Foreskin keratinocyte (primary cell): ENCODE measurements at places on chromosomes 6 and 20. TPM values are rescaled to one million over a fixed set of nuclear protein-coding genes. Genes with fewer than 3 reads are reported as not detected.

Gene JAG1
- 29.9 and 36.7 TPM in 2 replicates for polyA plus RNA-seq

Gene NKAIN4
- polyA plus RNA-seq, result 0.27 and 0.29 TPM in 2 replicates

Gene PRPH2
- 0.02 TPM in 1 of 2 replicates, not detected in the other for polyA plus RNA-seq

Gene TSBP1
- not detected in 2 replicates for polyA plus RNA-seq

Gene SALL4
- polyA plus RNA-seq, result 0.10 and 0.29 TPM in 2 replicates

Gene CST5
- polyA plus RNA-seq, result not detected in 2 replicates

Gene ISM1
- polyA plus RNA-seq, result 0.68 and 1.8 TPM in 2 replicates

Gene GDAP1L1
- not detected in 2 replicates for polyA plus RNA-seq

Gene GGTLC1
- polyA plus RNA-seq, result not detected in 2 replicates

Gene SLC17A1
- polyA plus RNA-seq, result not detected in 2 replicates

Gene APOM
- polyA plus RNA-seq, result 2.7 and 3.0 TPM in 2 replicates

Gene SLC22A7
- not detected in 2 replicates for polyA plus RNA-seq

Gene FAM83D
- polyA plus RNA-seq, result 24.9 and 36.6 TPM in 2 replicates

Gene ADIG
- not detected in 2 replicates for polyA plus RNA-seq

Gene UBE2J1
- polyA plus RNA-seq, result 14.0 and 14.9 TPM in 2 replicates

DNA sequence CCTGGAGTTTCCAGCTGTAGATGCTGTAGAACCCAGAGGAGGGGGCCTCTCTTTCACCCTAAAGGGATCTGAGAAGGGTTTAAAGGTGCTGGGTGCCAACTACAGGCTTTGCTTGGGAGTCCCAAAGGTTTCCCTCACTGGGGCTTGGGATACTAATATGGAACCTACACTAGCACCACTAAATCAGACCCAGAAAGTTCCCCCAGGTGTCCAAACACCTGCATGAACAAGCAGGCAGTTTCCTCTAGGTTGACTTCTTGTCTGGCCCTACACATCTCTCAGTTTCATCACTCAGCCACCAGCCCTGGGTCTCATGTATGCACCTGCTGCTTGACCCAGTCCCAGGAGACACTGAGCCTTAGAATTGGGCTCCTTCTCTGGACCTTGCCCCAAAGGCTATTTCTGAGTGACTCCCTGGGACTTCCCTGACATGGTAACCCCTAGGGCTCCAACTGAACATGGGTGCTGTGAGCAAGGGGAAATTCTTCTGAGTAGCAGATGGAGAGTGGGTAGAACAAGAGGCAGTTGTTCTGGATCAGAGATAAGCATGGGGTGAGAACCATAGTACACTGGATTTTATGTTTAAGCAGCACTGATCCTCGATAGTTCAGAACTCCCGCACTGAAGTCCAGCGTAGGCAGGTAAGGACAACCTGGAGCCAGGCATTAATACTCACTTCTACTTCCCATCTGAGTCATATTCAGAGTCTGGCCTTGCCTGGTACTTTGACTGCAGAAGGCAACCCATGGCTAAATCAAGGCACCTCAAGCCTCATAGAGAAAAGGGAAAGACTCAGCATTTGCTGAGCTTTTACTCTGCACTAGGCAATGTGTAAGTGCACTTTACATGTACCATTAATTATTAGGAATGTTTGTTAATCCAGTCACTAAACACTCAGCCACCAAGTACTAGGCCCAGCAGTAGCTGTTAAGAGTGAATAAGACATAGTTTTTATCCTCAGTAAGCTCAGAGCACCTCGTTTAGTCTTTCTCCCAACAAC, 16.8 kb downstream of the BCL2L1 start:
- no peak for DNase-seq

- DNase-seq, result no peak
These were observed 476 bp upstream of the CLIC5 start for GRCh38 chr6:46016063-46016608.

DNA sequence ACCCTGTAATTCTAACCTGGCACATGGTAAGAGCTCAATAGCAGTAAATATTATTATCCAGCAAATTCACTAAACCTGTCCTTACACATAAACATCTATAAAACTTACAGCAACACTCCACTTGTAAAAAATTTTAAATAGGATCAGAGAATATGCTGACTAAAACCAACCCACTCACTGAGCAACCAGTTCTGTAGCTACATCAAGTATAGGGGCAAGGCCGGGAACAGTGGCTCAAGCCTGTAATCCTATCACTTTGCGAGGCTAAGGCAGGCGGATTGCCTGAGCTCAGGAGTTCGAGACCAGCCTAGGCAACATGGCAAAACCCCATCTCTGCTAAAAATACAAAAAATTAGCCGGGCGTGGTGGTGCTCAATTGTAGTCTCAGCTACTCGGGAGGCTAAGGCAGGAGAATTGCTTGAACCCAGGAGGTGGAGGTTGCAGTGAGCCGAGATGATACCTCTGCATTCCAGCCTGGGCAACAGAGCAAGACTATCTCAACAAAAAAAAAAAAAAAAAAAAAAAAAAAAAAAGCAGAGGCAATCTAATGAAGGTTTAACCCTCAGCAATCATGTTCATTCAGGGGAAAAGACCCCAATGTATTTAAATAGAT, 6.8 kb downstream of the STAU1 start:
- DNase-seq, result no peak

GRCh38 chr6:119308991-119309657, 40.4 kb downstream of the MAN1A1 start:
- no peak for DNase-seq

DNA sequence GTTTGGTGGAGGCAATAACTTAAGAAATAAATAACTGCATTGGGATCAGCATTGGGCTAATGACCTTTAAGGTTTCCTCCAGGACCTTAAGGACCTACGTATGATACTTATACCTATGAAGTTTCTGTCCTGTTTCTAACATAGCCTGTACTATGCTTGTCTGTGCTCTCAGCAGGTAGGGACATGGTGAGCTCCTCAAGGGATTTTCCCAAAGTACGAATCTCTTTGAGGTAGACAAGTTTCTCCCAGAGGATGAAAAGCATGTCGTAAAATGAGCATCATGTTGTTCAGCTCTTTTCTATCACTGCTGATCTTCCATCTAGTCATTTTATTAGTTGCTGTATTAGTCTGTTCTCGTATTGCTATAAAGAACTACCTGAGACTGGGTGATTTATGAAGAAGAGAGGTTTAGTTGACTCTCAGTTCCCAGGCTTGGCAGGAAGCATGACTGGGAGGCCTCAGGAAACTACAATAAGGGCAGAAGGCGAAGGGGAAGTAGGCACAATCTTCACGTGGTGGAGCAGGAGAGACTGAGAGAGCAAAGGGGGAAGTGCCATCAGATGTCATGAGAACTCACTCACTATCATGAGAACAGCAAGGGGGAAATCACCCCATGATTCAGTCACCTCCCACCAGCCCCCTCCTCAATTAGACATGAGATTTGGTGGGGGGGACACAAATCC, 77.8 kb upstream of the TGM3 start:
- no peak for DNase-seq

GRCh38 chr6:28220257-28221133, 4.6 kb upstream of the ZSCAN9 start:
- no peak for DNase-seq

GRCh38 chr6:138162111-138162954, 594 bp downstream of the ARFGEF3 start:
- no peak for DNase-seq

DNA sequence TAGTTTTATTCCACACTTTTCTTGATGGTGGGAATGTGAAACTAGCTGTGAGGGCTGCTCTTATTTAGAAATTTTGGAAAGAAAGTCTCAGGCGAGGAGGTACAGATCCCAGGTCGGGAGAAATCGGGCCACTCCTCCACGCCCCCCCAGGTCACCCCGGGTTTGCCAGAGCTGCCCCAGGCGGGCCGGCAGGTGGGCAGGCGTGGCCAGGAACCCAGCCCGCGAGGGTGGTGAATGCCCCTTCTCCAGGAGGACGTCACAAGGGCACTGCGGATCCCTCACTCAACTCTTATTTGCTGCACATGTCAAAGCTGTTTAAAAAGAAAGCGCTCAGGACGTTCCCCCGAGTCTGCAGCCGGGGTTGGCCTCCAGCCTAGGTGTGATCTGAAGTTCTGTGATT, 60.5 kb upstream of the SLCO4A1 start:
- no peak for DNase-seq

GRCh38 chr6:83974409-83975050, 59.0 kb upstream of the MRAP2 start:
- no peak for DNase-seq

DNA sequence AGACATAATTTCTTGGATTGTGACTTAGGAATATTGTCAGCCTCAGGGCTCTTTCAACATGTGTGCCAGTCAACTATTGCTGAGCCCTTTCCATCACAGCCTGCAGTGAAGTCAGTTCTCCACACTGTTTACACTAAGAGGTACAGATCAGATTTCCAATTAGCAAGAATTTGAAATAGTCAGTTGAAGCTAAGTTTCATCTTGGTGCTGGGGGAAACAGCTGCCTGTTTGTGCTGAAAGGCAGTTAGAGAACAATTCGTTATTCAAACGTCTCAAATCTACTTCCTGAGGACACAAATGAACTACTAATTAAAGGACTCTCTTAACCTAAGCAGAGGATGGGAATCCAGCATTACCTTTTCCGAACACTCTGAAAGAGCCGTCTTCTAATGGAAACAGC, 25.9 kb downstream of the ADGRF1 start:
- DNase-seq, result no peak

DNA sequence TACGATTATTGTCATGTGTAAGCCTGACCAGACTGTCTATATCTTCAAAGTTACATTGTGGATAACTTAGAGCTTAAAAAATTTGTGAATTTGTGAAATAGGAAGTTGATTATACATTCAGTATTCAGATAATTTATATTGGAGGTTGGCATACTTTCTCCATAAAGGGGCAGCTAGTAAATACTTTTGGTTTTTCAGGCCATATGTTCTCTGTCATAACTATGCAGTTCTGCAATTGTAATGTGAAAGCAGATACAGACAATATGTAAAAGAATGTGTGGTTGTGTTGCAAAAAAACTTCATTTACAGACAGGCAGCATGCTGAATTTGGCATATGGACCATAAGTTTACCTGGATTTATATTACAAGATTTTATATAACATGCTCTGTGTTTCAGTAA, 29.3 kb downstream of the HSF2 start:
- DNase-seq, result no peak

DNA sequence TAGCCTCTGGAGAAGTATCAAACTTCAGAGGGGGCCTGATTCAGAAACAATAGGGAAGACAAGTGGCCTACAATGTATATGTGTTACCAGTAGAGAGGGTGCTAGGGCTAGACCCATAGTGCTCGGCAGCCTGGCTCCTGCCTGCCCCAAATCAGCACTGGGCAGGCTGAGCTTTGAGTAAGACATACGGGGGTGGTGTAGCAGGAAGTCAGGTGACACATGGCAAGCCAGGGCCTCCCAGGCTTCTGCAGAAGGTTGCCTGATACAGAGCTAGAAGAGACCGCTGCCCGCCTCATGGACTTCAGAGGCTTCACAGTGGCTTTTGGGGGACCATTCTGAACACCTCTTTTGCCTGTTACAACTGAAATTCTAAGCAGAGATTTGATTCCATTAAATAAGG, 43.4 kb downstream of the RALY start:
- no peak for DNase-seq

GRCh38 chr6:125354649-125355048, 52.9 kb upstream of the HDDC2 start:
- no peak for DNase-seq

DNA sequence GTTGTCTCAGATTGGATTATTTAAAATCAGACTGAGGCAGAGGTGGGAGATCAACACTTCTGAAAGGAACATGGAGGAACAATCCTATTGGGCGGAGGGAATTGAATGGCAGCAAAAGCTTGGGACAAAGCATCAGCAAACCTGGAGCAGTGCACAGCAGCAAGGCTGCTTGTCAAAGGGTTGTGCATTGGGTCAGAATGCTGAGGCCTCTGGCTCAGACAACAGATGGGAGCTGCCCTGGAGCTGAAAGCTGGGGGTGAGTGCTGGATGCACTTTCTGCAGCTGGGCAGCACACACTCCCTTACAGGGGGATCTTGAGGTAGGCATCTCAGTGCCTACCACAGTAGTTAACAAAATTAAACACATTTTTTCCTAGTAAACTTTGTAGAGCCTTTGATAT, 634.4 kb upstream of the MMS22L start:
- no peak for DNase-seq

GRCh38 chr6:31009731-31010130, 543 bp upstream of the MUC22 start:
- no peak for DNase-seq
